Bladder microvascular endothelial cell (primary cell): ENCODE measurements at places on chromosomes 1 and 21. TPM values are rescaled to one million over a fixed set of nuclear protein-coding genes. Genes with fewer than 3 reads are reported as not detected.

The CYP4A11 gene
- total RNA-seq, result not detected in 2 replicates

The TTLL10 gene
- total RNA-seq, result not detected in 2 replicates

The COL11A1 gene
- under 0.01 and 0.25 TPM in 2 replicates for total RNA-seq

The RCSD1 gene
- 1.9 and 22.5 TPM in 2 replicates for total RNA-seq

The TNFRSF1B gene
- 23.9 and 48.1 TPM in 2 replicates for total RNA-seq

The TDRD5 gene
- not detected in 2 replicates for total RNA-seq

The RGS16 gene
- total RNA-seq, result 1.1 and 3.9 TPM in 2 replicates

The LY9 gene
- not detected in 2 replicates for total RNA-seq

The ZNF695 gene
- 2.3 and 3.3 TPM in 2 replicates for total RNA-seq

The TOR1AIP2 gene
- total RNA-seq, result 47.8 and 123 TPM in 2 replicates

The LRRC38 gene
- 1.4 TPM in 1 of 2 replicates, not detected in the other for total RNA-seq

The ASCL5 gene
- total RNA-seq, result not detected in 2 replicates

The SLFNL1 gene
- 0.32 and 0.69 TPM in 2 replicates for total RNA-seq

The C1orf210 gene
- not detected in 2 replicates for total RNA-seq

The SELL gene
- total RNA-seq, result 0.31 and 0.32 TPM in 2 replicates

The CHODL gene
- total RNA-seq, result 0.06 and 0.16 TPM in 2 replicates

The IVL gene
- not detected in 2 replicates for total RNA-seq

The DIO1 gene
- total RNA-seq, result not detected in 2 replicates

The ALX3 gene
- not detected in 2 replicates for total RNA-seq

The KIAA1614 gene
- 3.4 and 3.8 TPM in 2 replicates for total RNA-seq

The CLCA4 gene
- total RNA-seq, result not detected in 2 replicates

The PLPP3 gene
- total RNA-seq, result 11.5 and 35.7 TPM in 2 replicates

The CLEC20A gene
- total RNA-seq, result not detected in 2 replicates

The FMO4 gene
- total RNA-seq, result 0.16 and 0.31 TPM in 2 replicates

The GNG12 gene
- 90.5 and 245 TPM in 2 replicates for total RNA-seq

The CR1L gene
- total RNA-seq, result not detected in 2 replicates

The OR2C3 gene
- not detected in 2 replicates for total RNA-seq

The OR2L3 gene
- not detected in 2 replicates for total RNA-seq
